ENCODE measurements at places on chromosomes 5 and 9.

GRCh38 chr5:90549729-90550275 is 8.8 kb upstream of the ADGRV1 start:
- DNase-seq, result no peak

DNA sequence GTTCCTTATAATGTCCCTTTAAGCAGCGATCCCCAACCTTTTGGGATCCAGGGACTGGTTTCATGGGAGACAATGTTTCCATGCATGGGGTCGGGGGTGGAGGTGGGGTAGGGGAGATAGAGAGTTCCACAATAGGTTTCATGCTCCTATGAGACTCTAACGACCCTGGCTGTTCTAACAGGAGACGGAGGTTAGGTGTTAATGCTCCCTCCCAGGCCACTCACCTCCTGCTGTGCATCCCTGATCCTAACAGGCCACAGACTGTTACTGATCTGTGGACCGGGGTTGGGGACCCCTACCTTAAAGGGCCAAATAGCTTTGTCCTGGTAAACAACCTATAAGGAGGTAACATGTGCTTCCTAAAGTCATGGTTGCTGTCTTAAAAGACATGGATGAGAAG is 602.5 kb upstream of the RGMB start:
- no peak for DNase-seq

DNA sequence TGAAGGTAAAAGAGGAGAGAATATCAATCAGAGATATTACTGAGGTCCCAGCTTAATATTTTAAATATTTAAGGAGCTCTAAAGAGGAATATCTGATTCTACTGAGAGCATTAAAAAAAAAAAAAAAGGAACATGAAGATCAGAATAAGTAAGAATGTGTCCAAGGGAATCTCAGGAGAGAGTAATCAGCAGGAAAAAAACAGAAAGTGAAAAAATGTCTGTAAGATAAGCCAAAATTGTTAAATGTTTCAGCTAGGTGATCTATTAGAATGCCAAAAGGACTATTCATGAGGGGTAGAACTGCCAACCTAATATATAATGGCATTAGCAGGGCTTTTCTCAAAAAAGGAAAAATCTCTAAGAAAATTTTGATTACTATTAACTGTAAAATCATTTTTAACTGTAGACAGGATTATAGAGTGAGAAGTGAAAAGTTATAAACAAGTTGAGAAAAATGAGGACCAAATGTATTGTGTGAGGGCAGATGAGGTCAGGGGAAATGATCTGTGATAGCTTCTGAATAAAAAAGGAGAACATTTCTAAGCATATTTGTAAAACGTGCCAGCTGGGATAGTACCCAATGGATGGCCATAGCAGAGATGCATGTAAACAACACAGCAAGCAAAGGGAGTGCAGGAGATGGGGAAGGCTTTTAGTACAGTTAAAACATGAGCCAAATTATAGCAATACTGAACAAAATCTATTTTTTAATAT is 9.4 kb upstream of the RHOBTB3 start:
- no peak for DNase-seq

- DNase-seq, result no peak
Observed at GRCh38 chr5:154058055-154059038, 19.6 kb downstream of the MFAP3 start.

GRCh38 chr5:153863951-153864350 is 174.8 kb downstream of the FAM114A2 start:
- DNase-seq, result no peak

DNA sequence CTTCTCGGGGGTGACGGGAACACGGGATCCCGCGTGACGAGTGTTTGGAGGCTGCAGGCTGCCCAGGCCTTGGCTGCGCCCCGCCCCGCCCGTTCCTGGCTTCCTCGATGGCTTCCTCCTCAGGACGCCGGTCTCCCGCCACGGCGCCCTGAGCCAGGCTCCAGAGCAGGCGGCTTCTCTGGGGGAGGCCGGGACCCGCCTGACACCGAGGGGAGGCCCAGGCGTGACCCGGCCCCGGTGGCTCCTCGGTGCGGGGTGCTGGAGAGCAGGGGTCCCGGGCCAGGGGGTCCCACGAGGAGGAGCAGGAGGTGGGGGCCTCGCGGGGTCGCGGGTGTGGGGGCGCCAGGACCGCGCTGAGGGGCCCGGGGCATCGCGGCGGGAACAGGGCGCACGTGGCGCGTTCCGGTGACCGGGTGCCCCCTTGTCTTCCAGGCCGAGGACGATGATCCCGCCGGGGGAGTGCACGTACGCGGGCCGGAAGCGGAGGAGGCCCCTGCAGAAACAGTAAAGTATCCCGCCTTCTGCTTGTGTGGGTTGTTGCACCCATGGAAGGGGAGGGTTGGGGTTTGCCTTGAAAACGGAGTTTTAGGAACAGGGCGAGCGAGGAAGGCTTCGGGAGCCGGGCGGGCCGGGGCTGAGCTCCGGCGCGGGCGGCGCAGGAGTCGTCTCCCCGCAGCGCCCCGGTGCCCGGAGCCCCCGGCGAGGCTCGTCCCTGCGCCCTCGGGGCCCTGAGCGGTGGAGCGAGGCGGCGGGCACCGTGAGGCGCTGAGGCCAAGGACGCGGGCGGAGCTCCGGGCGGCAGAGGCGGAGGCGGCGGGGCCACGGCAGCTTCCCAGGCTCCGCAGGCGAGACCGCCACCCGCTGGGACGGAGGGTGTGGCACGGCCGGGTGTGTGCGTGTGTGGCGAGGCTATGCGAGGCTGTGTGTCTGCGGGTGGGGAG is 22.2 kb downstream of the AHRR start:
- DNase-seq, result no peak

DNA sequence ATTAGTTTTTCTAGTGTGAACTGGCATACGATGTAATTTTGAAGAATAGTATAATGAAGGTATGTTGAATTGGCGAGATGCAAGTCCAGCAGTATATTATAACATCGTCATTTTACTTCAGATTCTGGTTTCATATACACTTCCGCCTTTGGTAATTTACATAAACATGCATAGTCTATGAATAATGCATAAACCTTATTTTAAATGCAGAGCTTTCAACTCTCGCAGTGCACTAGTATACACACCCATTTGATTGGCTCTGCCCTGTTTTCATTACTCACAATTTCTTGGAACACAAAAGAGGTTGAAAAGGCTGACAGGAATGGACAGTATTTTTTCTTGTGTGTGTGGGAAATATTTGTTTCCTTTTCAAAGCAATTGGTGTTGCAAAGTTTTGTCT is 128.9 kb upstream of the CCNH start:
- no peak for DNase-seq

GRCh38 chr5:133709209-133709725 is 96.9 kb upstream of the FSTL4 start:
- DNase-seq, result no peak

- peak; percentile 75 for DNase-seq
Observed at GRCh38 chr9:133147412-133148198, 16.1 kb downstream of the GBGT1 start.

DNA sequence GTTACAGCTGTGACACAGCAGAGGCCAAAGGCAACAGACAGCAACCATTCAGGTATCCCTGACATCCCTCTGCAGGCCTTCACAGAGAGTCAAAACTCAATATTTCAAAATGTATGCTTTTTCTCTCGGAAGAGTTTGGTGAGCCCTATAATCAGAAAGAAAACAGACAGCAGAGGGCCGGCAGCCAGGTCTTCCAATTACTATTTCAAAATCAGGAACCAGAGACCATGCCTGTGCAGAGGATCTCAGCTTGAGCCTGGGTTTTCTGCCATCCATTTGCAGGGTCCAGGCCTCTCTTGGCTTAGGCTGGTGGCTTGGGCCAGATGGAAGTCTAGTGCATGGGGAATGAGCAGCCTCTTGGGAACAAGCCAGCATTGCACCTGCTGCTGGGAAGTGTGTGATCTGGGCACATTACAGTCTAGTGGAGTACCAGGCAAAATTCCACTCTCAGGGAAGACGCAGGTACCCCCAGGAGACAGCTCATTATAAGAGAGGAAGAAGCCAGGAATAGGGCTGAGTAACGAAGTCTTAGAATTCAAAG is 231.3 kb downstream of the ENC1 start:
- no peak for DNase-seq

DNA sequence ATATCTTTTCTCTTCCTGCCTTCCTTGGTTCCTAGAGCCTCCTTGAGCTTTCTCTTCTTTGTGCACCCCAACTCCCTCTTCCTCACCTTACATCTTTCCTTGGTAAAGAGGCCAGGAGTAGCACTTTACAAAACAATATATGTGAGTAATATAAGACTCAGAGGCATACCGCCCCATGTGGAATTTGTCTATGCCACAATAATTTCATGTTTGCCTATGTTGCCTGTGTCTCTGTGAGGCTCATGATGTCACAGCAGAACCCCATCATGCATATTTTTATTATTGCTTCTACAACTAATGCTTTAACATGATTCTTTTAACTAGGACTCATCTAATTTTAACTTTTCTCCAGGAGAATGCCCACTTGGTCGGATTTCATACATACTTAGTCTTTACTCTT is 15.0 kb upstream of the LVRN start:
- no peak for DNase-seq

DNA sequence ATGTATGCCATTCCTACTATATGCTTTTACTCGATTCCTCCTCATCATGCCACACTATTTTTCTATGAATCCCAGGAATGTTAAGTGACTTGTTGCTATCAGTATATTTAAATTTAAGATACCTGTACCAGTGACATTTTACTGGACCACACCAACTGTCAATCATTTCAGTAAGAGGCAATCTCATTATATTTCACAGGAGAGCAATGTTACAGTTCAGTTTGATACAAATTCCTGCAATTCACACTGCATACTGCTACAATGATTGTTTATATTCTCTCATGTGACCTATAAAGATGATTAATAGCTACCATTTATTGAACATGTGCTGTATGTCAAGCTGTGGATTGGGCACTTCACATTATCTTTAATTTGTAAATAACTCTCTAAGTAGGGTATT is 30.0 kb downstream of the SPEF2 start:
- no peak for DNase-seq

DNA sequence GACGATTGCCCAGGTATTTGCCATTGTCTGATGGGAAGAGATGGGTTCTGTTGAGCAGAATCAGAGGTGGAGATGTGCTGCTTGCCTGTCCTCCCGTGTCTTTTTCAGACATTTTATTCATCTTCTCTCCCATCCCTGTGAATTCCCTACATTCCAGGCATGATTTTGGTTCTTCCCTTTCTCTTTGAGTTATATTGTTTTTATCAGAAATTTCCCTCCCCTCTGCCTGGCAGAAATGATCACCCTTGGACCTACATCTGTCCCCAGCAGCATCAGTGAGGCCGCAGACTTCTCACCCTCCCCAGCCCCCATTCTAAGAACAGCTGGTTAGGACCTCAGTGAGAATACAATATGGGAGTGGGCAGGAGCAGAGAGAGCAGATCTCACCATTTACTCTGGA is 640.2 kb downstream of the CCDC171 start:
- DNase-seq, result no peak

Measured in activated CD4-positive, CD25-positive, alpha-beta regulatory T cell (primary cell).